ENCODE measurements at places on chromosomes 16 and 17.
A peak's percentile ranks its signal among the peaks of the same experiment; 100 is the strongest.

DNA sequence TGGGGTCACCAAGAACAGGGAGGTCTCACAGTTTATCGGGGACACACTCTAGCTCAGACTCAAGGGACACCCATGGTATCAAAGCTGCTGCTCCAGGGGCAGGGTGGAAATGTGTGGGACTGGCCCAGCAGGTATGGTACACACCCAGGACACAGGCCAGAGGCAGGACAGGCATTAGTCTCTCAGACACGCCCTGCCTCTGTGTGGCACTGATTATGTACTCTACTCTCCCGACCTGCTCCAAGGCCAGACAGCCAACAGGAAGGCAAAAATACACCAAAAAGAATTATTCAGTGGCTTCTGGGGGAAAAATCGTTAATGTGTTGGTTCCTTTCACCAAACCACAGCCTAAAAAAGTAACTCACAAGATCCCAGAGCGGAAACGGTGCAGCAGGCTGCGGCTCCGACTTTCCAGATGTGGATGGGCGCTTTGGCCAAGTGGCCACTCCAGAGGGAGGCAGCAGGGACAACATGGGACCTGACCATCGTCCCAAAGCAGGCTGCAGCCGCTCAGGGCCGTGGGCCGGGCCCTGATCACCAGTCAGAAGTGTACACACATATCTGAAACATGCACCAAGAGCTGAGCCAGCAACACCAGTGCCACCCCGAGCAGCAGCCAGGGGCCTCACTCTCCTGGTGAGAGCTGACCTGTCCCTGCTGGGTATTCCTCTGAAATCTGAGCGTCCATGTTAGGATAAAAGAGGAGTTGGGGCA is 1.0 kb upstream of the SIRT7 start:
- DNase-seq, result no peak

DNA sequence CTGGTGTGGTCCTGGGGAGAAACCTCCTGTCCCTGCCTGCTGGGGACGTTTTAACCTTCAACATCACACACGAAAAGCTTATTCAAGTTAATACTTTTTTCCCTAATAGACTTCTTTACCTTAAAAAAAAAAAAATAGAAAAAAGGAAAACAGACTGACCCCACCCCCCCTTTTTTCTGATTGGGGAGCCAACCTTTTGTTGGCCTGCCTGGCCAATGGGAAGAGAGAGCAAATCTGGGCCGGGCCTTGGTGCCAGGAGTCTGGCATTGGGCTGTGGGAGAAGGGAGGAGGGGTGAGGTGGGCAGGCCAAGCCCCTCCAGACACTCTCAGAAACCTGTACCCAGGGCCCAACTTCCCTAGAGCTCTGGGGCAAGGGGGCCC is 3.0 kb downstream of the CBX8 start:
- no peak for DNase-seq

DNA sequence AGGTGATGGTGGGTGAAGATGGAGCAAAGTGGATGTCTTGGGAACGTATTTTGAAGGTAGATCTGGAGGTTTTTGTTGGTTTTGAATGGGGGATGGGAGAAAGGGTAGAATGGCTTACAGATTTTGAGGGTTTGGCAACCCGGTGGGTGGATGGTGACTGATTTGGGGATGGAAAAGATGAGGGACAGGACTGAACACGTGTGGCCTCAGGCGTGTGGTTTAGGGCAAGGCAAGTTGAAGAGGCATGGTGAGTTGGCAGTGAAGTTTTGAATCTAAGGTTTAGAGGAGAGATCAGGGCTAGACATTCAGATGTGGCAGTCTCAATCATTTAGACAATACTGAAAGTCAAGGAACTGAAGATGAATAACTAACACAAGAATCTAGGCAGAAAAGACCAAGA is 5.0 kb upstream of the DCTPP1 start:
- no peak for DNase-seq

GRCh38 chr17:68346448-68346847 is 55.2 kb downstream of the ARSG start:
- peak; percentile 30 for DNase-seq

DNA sequence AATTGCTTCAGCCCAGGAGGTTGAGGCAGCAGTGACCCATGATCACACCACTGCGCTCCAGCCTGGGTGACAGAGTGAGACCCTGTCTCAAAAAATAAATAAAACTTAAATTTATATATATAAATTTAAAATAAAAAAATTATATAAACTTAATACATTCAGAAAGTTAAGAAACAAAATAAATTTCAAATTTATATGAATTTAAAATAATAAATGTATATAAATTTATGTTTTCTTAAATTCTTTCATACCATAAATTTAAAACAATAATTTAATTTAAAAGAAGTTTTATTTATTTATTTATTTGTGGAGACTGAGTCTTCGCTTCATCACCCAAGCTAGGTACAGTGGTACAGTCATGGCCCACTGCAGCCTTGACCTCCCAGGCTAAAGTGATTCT is 20.2 kb downstream of the LYRM1 start:
- no peak for DNase-seq

DNA sequence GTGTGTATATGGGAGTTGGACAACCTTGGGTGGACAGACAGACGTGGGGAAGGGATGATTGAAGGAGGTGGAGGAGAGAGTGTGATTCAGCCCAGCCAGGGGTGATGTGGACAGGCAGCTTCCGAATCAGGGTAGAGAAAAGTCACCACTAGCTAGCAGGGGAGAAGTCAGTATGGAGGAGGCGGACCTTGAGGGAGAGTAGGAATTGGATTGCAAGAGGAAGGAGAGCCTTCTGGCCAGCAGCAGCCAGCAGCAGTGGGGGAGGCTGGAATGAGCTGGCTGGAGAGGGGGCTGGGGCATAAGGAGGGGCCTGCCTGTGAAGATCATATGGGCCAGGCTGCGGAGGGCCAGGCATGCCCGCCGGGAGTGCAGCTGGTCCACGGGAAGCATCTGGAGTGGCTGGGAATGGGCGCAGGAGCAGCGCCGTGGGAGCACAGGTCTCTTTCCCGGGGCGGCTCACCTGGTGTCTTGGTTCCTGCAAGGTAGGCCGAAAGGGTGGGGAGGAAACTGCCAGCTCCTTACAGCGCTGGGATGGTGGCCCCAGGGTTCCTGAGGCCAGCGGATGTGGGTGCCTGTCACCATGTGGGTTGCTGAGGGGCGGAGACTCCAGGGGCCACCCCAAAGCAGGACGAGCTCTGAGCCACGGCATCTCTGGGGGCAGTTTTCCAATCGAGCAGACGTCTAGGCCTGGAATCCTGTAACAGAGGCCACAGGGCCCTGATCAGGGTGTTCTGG is 235.3 kb downstream of the SEC14L1 start:
- no peak for DNase-seq

DNA sequence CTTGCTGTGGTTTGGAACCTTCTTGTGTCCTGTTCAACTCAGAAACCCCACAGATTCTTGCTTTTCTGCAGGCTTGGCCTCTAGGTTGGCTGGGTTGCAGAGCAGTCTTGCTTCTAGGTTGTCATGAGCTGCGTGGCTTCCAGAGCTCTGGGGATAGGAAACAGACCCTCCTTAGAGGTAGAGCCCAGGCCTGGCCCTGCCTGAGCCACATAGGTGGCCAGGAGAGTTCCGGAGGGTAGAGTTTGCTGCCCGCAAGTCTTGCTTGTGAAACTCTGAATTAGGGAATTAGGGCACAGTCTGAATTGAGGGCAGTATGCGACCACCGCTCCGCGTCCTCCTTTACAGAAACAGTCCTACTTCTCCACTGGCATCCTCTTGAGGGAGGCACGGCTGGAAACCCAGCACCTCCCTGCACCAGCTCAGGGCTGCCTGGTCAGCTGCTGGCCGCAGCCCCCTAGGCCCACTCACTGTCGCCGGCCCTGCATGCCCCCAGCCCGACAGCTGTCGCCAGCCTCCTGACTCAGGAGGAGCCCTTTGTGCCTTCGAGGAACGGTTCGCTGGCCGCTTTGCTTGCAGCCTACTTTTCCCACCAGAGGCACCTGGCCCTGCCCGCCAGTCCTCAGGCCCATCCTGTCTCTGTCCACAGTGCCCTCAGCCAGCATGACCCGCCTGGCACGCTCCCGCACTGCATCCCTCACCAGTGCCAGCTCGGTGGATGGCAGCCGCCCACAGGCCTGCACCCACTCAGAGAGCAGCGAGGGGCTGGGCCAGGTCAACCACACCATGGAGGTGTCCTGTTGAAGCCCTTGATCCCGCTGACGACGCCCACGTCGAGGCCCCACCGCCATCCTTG is 4.3 kb upstream of the SETD6 start:
- no peak for DNase-seq

DNA sequence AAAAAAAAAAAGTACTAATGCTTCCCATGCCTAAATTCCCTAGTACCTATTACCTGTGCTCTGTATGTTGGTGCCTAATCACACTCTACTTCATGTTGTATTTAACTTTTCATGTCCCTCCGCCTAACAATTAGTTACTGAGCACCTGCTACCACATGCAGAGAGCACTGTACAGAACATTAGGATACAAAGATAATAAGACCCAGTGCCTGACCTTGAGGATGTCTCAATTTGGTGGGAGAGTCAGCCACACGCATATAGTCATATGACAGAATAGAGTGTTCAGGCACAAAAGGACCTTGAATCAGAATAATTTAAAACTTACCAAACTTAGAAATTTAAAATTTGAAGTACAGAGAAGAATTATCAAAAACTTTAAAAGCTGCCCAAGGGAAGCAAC is 42.1 kb downstream of the USP31 start:
- DNase-seq, result no peak

- no peak for DNase-seq
Observed at GRCh38 chr16:6165330-6165979, 1067.9 kb upstream of the EEF2KMT start.

DNA sequence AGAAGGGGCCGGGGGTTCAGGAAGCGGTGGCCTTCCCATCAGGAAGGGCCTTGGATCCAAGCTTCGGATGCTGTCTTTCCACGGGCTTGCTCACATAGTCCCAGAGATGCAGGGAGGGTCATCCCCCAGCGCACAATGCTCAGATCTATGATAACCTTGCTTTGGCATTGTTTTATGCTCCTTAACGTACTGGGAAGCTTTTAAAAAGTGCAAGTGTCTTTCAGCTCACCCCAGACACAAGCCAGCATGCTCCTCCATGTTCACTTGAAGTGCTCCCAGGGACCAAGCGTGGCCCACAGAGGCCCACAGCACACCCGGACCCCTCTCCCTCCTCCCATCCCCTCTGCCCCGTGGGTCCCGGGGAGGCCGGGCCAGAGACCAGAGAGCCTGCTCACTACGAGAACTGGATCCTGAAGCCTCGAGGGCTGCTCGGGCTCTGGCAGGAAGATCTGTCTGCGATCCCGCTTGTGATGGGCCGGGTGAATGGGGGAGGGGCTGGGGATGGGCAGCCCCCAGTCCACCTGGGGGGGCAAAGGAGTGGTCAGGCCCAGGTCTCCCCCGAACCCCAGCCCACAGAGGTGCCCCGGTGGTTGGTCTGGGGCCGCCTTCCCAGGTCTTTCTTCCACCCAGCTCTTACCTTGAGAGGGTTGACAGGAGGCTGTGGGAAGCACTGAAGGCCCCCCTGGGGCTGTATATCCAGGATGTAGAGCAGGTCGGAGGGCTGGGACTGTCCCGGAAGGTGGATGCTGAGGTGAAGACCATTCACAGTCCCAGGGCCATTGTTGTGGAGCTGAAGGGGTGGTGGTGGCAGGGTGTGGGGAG is 11.8 kb upstream of the FAM171A2 start:
- DNase-seq, result no peak

GRCh38 chr17:54992797-54993639 is 24.5 kb downstream of the STXBP4 start:
- DNase-seq, result no peak

DNA sequence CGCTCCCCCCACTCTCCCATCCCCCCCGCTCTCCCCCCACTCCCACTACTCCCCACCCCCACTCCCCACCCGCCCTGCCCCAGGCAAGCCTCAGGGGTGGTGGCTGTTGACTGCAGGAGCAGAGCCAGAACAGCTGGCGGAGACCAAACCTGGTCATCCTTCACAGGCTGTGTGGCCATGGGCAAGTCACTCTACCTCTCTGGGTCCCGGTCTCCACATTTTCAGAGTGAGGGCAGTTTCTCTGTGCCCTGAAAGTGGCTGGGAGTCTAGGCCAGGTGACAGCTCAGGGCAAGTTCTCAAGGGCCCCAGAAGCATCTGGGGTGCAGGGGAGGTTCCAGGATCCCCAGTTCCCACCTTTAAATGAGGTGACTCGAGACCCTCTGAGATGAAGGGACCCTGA is 15.1 kb upstream of the BAHCC1 start:
- no peak for DNase-seq

DNA sequence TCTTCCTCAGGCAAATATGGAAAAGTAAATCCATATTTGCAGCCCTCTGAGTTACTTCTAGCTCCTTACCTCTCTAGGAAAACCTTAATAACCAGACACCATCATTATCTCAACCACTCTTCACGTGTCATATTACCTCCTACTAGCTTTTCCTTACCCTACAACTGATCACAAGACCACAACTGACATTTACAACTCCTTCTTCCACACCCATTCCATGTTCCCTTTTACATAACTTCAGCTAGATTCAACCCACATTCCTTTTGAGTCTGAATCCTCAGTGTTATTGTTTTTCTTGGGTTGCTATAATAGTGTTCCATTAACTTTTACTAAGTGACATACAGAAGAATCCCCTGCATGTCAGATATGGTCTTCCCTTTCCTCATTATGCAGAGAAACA is 4.7 kb upstream of the OR1E2 start:
- DNase-seq, result no peak
